ENCODE measurements at places on chromosomes 12 and 14.

DNA sequence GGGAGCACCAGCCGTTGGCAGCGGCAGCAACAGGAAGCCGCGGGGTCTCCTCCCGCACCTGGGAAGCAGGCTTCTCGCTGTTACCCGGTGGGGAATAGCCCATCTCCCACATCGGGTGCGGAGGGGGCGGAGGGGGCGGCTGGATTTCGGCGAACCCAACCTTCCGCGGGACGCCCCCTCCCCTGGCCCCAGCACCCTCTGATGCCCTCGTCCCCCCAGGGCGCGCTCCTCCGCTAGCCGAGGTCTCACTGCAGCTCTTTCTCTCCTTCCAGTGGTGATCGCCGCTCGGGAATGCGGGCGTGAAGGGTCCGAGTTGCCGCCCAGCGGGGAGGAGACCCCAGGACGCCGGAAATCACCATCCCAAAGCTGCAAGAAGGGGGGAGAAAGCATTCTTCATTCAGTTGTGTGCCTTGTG, 303 bp downstream of the SAMD4A start:
- no peak for DNase-seq

- DNase-seq: no peak
Measured at GRCh38 chr12:119593578-119594398, at the start of gene TMEM233. TMEM233 (plus strand) TSS chr12:119593774; CDS start chr12:119593849, 75 bp downstream.

DNA sequence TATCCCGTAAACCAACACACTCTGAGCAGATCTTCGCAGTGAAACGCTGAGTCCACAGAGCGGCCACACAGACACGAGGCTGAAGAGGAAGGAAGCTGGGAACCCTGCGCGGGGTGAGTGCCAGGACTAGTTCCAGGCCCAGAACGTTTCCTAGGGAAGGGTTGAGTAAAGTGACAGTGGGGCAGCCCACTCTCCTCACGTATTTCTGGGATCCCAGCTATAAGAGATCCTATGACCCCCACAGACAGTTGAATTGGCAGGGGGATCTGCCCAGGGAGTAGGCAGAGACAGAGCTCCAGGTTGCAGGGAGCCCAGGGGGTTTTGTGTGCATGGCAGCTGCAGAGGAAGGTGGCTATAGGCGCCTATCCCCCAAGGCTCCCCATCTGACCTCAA, 51.1 kb downstream of the GTF2A1 start:
- no peak for DNase-seq

- no peak for DNase-seq
Measured at GRCh38 chr12:103691063-103691462, 104.0 kb downstream of the STAB2 start.

GRCh38 chr12:47785036-47785886, 12.2 kb downstream of the SLC48A1 start:
- no peak for DNase-seq

GRCh38 chr12:14731821-14732220, 35.4 kb upstream of the GUCY2C start:
- no peak for DNase-seq

DNA sequence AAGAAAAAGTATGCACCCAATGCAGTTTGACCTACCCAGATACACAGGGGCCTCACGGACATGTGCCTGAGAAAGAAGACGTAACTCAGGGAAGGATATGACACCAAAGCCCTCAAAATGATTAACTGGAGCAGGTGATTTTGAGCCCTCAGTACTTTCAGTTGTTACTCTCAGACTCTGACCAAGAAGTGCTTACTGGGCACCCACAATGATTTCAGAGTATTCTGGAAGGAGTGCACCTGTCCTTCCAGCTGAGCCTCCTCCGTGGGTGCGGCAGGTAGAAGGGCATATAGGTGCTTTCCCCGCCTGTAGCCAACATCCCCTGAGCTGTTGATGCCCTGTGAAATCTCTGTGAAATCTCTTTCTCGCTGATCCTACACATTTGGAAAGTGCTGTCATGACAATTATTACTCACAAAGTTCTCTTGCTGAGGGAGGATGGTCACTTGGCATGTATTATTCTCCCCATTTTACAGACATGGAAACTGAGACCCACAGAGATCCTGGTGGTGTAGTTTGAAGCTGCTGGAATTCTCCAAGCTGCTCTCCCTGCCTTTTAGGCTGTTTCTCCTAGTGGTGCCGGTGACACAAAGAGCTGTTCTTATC, 154.3 kb upstream of the CCND2 start:
- no peak for DNase-seq

GRCh38 chr12:72560003-72560769, 288.0 kb downstream of the TRHDE start:
- DNase-seq: no peak

- no peak for DNase-seq
Measured at GRCh38 chr12:33596814-33597213, 157.2 kb upstream of the SYT10 start.

- no peak for DNase-seq
Measured at GRCh38 chr14:69684461-69685217, 73.2 kb downstream of the SUSD6 start.

DNA sequence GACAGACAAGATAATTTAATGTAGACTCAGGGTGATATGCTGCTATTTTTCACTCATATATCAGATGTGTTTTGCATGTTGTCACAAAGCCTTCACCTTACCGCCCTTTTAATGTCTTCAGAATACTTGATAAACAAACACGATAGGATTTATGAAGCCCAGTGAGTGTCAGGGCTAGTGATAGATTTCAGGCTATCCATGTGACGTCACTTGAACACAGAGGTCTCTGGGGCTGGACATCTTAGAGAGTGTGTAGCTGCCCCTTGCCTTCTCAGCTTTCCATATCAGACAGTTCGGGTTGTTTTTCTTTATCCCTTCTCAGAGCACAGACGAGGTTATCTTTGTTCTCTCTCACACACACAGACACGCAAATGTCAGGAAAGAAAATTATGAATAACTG, 105.3 kb upstream of the GSC start:
- DNase-seq: no peak

GRCh38 chr12:81166790-81167189, 88.9 kb downstream of the ACSS3 start:
- no peak for DNase-seq

DNA sequence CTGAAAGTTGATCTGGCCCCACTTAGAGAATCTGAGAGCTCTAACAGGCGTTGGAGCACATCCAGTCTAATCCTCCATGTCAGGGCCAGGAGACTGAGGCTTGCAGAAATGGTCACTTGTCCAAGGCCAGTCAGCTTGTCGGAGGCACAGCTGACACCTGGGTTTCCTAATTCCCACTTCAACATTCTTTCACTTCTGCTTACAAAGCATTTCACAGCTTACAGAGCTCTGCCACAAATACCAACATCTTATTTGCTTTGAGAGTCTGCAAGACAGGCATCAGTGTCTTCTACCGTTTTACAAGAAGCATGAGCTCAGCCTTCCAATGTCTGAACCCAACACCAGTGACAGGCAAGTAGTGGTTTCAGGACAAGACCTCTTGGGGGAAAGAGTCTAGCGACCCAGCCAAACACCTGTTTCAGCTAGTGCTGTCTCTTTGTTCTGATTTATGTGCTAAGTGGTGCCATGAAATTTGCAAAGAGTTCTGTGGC, 31.8 kb downstream of the ISCA2 start:
- DNase-seq: no peak

DNA sequence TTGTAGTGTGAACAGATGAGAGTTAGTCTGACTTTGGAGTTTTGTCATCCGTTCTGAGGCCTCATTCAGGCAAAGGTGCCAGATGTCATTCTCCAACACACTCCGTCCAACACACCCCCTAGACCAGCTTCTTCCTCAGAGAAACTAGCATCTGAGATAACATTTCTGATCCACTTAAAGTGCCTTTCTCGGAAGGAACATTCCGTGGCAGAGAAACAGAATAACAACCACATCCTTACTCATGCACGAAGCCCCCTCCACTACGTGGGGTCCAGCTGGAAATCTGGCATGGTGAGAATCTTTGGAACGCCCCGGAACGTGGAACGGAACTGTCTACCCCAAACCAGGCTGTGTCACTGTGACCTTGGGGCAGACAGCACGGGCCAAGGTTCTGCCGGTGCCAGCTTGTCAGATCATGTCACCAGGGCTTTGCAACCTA, 17.0 kb upstream of the BCL7A start:
- no peak for DNase-seq

- DNase-seq: no peak
Measured at GRCh38 chr12:9244894-9245293, 36.7 kb upstream of the PZP start.

- peak; percentile 52 for DNase-seq
Measured at GRCh38 chr14:24911324-24912109, 138.4 kb downstream of the STXBP6 start.

GRCh38 chr14:99936738-99937474, 128.3 kb upstream of the EVL start:
- DNase-seq: no peak

DNA sequence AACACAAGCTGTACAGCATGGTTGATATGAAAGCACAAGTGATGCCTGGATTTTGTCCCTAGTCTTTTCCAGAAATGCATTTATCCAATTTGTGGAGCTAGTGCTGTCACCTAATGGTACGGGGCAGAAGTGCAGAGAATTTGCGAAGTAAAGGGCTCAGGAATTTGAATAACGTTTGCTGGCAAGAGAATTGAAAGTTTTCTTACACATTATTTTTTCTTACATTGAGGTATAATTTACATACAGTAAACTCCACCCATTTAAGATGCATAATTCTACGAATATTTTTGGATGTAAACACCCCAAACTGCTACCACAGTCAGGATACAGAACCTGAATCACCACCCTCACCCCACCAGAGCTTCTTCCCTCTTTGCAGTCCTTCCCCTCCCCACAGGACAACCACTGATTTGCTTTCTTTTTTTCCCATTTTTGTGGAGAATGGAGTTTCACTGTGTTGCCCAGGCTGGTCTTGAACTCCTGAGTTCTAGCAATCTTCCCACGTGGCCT, 3.5 kb downstream of the AICDA start:
- DNase-seq: no peak

- no peak for DNase-seq
Measured at GRCh38 chr12:53056296-53056695, 6.4 kb downstream of the TNS2 start.

DNA sequence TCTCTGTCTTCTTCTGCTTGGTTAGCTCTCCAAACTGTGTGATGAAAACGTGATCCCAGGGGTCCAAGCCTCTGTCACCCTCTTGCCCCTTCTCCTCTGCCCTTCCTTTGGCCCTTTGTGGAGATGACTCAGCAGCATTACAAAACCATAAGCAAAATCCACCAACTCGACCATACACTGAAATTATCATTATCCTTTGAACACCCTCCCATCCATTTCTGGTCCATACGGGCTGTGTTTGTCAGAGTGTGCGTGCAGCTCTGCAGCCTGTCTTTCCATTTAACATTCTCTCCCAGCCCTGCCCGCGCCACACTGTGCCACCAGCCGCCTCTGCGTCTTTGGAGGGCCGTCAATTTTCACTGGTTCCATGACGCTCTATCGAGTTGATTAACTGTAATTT, 69.2 kb downstream of the SLC25A47 start:
- DNase-seq: no peak

DNA sequence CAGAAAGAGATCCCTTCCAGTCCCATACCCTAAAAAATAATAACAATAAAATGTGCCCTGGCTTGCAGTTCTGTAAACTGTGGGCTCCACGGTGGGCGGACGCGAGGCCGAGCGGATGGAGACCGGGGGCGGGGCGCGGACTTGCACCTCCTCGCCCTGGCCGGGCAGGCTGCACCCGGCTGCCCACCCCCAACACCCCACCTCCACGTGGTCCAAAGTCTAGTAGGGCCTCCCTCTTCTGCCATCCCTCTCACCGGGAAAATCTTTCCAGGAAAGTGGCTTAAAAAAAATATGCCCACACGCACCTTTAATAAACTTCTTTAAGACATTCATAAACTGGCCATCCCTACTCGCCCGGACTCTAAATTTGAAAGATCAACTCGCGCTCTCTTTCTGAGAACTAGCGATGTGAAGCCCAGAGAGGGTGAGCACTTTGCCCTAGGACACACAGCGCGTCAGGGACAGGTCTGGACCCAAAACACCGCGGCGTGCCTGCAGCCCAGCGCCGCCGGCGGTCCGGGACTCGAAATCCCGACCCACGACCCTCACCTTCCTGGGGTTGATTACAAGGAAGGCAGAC, 1.9 kb upstream of the BCL11B start:
- no peak for DNase-seq

- DNase-seq: no peak
Measured at GRCh38 chr14:71187633-71188356, 280.5 kb downstream of the PCNX1 start.

GRCh38 chr12:123963821-123964220, 8.8 kb downstream of the CCDC92 start:
- no peak for DNase-seq

DNA sequence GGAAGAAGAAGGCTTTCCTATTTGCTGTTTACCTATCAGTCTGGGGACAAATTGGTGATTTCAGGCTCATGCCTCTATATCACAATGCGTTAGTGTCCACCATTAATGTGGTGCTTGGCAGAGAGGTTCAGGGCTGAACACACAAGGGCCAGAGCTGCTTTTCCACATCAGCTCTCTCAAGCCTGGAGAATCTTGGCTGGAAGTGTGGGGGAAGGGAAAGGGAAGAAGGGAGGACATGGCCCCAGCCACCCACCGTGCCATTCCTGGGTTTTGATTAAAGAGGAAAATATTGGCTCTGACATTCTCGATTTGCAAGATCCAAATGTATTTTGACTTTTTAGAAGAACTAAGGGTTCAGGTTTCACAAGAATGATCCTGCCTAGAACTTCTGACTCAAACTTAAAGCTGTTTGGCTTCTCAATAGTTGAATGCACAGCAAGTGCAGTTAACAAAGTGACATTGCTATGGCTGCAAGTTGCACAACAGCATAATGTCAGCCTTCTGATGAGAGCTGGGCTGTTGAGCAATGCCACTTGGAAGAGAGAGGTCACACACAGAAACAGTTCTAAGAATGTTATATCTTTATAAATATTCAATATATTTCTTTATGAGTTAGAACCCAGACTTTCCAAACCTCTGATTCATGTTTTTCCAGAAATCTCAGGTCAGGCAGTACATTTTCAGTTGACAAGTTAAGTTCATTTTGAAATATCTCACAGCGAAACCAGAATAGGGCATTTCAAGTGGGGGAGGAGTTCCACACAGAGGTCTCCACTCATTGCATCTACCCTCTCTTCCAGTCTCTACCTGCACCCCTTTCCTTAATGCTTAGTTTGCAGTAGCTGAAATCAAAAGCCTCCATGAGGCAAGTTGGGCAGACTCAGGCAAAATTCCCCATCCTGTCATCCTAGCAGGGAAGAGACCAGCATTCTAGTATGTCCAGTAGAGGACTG, 25.3 kb downstream of the IGF1 start:
- peak; percentile 56 for DNase-seq

- DNase-seq: no peak
Measured at GRCh38 chr12:114691763-114692185, 7.8 kb upstream of the TBX3 start.

All from epithelial cell of proximal tubule (primary cell).